Daoy (cell line): ENCODE measurements at places on chromosomes 4 and X. TPM values are rescaled to one million over a fixed set of nuclear protein-coding genes. Genes with fewer than 3 reads are reported as not detected.

The ADGRG4 gene
- not detected in 2 replicates for total RNA-seq

The SAGE1 gene
- total RNA-seq, result not detected in 2 replicates

The SLC2A9 gene
- total RNA-seq, result 1.2 TPM in 1 of 2 replicates, not detected in the other

The HAND2 gene
- total RNA-seq, result 2.2 and 2.5 TPM in 2 replicates

The GLRB gene
- 2.9 and 5.0 TPM in 2 replicates for total RNA-seq

The MID2 gene
- total RNA-seq, result 3.4 and 7.3 TPM in 2 replicates

The PFKFB1 gene
- total RNA-seq, result not detected in 2 replicates

The SMARCA1 gene
- 25.1 and 26.6 TPM in 2 replicates for total RNA-seq

The PABPC1L2A gene
- not detected in 2 replicates for total RNA-seq

The SEC24D gene
- total RNA-seq, result 18.2 and 27.1 TPM in 2 replicates

DNA sequence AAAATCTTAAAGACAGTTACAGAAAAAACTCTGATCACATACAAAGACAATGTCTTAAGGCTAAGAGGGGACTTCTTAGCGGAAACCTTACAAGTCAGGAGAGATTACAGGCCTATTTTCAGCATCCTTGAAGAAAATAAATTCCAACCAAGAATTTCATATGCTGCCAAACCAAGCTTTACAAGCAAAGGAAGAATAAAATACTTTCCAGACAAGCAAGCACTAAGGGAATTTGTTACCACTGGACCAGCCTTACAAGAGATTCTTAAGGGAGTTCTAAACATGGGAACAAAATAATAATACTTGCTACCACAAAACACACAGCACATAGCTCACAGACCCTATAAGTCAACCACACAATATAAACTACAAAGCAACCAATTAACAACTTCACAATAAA, 255.8 kb upstream of the ZFP42 start:
- DNase-seq, result no peak

- no peak for DNase-seq
These were observed 1695.2 kb downstream of the STIM2 start for GRCh38 chr4:28555866-28556265.

GRCh38 chr4:189202869-189203271, 737.8 kb upstream of the FRG1 start:
- peak; percentile 49 for DNase-seq

- DNase-seq, result no peak
These were observed 58.0 kb downstream of the ANXA3 start for GRCh38 chr4:78609580-78609979.

DNA sequence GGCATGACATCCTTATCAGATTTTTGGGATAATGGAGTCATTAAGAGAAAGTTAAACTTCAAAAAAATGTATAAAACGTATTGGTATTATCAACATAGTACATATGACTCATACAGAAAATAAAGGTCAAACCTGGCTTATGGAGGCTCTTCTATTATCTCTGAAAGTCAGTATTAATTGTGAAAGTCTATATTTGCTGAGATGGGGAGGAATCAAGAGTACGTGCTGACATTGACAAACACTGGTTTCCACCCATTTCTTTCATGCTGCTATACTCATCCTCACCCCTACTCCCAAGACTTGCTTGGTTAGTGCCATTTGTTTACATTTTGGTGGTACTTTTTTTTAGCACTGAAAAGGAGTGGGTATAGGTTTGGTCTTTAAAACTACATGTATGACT, 30.8 kb upstream of the PLA2G12A start:
- no peak for DNase-seq

DNA sequence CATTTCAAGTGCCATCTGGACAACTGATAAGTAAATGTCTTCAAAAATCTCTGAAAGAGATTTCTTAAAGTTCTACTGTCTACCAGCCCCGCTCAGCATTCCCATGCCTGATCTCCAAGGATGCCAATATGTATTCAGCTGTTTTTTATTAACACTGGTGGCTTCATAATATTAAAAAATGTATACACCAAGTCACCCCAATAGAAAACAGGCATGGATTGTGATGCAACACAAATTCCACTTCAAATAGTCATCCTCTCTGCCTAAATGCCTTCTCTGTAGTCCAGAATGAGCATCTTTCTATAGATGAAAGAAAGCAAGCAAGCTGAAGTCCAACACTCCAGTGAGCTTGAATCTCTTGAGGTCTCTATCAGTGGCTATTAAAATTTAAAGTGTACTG, 152.2 kb upstream of the PPARGC1A start:
- DNase-seq, result no peak

GRCh38 chr4:23894021-23894420, 4.2 kb upstream of the PPARGC1A start:
- DNase-seq, result no peak

DNA sequence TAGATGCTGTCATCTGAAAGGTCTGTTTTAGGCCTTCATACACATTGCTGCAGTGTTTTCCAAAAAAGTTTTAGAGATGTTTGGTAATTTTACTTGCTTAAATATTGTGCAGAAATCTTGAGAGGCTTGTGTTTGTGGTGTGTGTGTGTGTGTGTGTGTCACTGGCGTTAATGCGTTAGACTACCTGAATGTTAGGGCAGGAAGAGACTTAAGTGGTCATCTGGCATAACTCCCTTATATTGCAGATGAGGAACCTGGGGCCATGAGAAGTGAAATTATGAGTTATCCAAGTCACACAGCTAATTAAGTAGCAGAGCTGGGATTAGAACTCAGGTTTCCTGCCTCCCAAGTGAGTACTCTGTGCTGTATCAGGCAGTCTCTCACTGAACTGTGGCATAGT, 1.4 kb downstream of the LSM6 start:
- DNase-seq, result no peak

DNA sequence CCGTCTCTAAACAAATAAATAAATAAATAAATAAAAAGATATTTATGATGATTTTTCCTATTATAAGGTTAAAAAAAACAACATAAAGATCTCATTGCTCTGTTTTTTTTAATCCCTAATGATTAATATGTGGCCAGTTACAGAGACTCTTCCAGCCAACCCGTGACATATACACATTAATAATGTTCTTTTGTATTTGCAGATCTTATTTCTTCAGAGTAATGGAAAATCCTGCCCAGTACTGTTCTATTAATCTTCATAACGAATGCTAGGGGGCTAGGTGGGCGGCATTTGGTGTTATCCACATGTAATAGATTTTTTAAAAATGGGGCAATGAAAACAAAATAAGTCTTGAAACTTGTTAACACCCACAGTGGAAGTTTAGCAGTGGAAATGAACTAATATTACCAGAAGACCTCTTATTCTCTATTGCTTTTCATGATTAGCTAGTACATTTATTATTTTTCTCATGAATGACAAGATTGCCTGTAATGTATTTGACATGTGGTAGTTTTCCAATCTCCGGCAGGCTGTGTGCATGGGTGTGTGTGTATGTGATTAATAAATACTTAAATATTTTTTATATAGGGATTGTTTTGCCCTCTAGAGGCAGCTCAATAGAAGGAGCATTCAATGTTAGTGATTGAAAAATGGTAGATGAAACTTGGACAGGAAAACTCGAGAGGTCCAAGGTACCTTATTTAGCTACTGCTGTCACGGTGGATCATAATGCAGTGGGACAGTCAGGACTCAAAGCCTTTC, 457.4 kb downstream of the IL1RAPL1 start:
- DNase-seq, result no peak

GRCh38 chr4:154444958-154445357, 46.6 kb downstream of the DCHS2 start:
- no peak for DNase-seq

- peak; percentile 6 for DNase-seq
These were observed 86.0 kb downstream of the PCYT1B start for GRCh38 chrX:24561121-24561520.

DNA sequence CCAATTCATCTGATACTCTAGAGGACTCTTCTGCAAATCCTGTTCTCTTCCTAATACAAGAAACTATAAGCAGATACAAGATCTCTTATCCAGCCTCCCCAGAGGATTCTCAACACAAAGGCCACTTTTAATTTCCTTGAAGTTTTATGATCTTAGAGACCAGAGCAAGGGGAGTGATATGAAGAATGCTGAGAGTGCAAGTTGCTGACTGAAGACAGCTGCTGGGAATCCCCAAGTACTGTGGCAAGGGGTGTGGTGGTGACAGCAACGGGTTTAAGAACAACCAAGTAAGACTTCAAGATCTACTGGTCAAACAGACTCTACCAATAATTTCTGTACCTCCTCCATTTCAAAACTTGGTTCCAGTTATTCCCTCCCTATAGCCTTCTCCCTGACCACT, 7.0 kb downstream of the AMMECR1 start:
- DNase-seq, result no peak

GRCh38 chr4:37719021-37719420, 32.8 kb upstream of the RELL1 start:
- peak; percentile 44 for DNase-seq
